ENCODE measurements at places on chromosomes 7 and 10.

DNA sequence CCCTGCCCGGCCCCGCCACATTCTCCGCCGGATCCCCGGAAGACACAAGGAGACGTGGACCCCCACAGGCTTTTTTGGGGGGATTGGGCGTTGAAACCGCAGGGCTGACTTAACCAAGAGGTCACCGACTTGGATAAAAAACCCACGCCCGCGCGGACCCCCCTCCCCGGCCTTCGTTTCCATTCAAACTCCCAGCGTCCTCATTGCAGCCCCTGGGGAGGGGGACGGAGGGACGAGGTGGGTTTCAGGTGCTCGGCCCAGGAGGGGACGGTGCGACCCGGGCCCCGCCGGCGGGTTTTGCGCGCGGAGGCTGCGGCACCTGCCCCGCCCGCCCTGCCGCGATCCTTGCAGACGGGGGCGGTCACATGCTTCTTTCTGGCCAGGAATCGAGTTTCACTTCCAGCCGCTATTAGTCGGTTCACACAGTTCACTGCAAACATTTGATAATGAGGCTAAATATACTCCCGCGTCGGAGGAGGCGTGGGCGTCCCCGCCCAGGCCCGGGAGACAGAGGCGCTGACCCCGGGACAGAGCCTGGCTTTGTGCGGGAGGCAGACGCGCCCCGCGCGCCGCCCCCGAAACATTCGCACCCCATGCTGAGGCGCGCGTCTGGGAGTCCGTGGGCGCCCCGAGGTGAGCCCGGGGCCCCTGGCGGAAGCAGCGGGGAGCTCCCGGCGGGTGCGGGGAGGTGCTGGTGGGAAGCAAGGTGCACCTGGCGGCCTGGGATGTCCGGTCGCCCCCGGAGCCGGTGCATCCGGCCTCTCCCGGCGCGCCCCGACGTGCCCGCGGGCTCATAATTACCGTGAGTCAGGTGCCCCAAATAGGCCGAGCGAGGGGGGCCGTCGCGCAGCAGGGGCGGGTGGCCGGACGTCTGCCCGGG, 2.7 kb upstream of the PDGFA start:
- peak; percentile 55 for DNase-seq

DNA sequence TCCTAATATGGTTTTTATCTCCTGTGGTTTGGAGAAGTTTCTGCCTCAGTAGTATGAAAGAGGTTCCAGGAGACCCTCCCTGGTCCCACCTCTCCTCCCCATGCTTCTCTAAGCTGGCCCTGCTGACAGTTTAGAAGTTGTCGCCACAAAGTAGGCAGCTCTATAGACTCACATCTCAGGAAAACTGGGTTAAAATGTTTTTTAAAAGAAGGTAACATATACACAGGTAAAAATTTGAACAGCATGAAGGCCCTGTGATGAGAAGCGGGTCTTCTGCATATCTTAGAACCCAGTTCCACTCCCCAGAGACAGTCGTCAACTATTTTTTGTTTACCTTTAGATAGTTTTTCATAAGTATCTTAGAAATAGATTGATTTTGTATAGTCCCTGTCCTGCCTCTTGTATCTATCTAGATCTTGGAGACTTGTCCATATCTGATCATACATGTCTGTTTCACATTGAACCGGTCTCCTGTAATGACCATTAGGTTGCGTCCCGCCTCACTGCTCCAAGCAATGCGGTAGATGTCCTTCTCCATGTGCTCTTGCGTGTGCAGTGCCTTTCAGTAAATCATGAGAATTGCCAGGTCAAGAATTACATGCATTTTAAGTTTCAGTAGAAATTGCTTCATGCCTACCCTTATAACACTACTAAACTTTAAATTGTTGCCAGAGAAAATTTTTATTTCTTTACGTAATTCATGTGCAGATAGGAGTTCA, 2.2 kb downstream of the DUSP5 start:
- DNase-seq: no peak

DNA sequence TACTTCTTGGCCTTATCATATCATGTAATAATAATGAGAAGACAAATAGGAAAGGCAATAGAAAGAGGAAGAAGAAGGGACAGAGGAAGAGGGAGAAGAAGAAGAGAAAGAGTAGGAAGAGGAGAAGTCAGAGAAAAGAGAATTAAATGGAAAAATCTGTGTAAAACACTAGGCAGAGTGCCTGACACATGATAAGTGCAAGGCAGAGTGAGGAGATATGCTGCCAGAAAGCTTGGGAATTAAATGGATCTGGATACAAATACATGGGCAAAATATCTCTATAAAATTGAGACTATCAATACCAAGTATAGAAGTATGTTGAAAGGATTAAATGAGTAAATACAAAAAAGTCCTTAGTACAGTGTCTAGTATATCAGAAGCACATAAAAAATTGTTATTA, 124.8 kb downstream of the CACNA2D1 start:
- DNase-seq: no peak

DNA sequence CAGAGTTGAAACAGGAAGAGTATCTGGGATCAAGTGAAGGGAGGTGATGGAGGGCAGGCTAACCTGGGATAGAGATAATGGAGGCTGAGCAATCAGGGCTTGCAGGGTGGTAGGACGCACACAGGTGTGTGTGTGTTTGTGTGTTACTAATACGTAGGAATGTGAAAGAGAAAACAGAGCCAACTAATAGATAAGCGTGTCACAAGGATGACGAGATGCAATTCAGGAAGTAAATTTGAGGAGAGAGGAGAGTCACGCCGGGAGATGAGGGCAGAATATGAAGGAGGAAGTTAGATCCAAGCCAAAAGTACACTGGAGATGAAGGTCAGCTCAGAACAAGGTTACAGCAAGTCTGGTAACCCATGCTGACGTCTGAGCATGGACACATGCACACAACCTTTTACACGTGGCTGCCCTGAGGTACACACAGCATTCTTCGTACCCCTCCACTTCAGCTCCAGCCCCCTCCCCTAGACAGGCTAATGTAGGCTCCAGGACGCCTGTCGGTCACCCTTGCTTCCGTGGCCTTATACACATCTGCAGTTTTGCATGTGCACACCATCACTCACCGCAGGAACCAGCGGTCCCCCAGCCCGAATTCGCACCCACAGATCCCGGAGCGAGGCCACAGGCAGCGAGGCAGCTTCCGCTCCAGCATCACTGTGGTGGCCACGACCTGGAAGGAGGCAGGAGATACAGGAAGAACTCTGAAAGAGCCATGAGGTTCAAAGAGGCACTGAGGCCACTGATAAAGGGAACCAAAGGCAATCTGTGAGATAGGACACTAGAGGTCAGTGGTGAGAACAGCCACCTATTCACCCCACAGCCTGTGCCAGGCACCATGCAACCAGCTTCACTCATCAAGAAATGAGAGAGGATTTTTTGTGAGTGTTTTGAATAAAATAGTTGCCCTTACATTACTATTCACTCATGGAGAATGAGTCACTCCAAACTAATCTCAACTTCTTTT, 23.7 kb upstream of the TRPV6 start:
- peak; percentile 51 for DNase-seq

DNA sequence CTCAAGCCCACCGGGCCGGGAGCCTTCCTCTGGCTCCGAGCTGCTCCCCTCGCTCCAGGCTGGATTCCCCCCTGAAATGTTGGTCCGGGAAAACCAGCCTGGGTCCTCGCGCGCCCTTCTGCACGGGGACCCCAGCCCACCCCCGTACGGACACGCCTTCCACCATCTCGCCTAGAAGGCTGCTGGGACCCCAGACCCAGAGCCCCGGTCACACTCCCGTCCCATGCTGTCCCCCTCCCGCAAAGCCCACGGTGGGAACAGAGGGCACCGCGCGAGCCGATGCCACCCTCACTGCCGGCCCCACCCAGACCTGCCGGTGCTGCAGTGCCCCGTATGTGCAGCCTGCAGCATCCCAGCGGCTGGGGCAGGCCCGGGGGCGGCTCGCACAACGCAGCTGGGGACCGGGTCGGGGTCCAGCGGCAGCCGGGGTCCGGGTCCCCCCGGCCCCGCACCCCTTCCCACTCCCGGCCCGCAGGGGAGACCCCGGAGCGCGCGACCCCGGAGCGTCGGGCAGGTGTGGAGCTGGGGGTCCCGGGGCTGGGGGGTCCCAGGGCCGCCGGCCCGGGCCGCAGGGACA, 871 bp downstream of the SPOCK2 start:
- peak; percentile 47 for DNase-seq

GRCh38 chr10:48507933-48508790, 96.7 kb downstream of the ARHGAP22 start:
- no peak for DNase-seq

GRCh38 chr10:76401006-76401405, 969.6 kb downstream of the LRMDA start:
- DNase-seq: no peak

- peak; percentile 84 for DNase-seq
Measured at GRCh38 chr7:24756545-24757352, 515 bp downstream of the GSDME start.

DNA sequence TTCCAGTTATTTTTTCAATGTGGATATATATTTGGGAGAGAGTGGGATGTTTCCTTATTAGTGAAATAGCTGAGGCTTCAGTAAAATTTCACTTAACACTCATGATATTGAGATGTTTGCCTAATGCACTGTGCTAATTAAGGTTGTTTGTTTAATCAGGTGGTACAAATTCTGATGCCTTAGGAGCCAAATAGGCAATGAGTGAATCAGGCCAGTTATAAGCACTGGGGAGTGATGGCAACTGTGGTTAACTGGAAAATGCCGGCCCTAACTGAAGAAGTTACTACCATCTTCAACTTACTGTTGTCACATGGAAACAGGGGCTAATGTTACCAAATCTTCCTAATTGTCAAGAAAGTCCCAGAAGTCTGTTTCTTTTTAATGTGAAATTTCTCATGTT, 32.0 kb downstream of the VCL start:
- DNase-seq: no peak

GRCh38 chr7:113664867-113665266, 253.9 kb downstream of the PPP1R3A start:
- DNase-seq: no peak

DNA sequence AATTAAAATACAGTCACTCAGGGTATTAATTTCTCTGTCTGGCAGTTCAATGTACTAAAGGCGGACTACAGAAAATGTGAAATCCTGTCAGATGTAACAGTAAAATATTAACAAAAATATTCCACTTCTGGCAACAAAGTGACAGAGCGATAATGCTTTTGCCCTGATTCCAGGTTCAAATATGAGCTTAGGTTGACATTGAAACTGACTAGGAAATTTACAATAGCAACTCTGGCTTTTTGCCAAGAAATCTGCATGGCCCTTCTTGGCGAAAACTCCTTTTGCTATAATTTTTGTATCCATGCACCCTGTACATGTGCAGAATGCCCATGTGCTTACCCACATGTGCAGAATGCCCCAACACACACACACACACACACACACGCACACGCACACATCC, 552.2 kb downstream of the MDFIC start:
- no peak for DNase-seq

- peak; percentile 80 for DNase-seq
Measured at GRCh38 chr7:123624527-123625183, 23.0 kb downstream of the ASB15 start.

DNA sequence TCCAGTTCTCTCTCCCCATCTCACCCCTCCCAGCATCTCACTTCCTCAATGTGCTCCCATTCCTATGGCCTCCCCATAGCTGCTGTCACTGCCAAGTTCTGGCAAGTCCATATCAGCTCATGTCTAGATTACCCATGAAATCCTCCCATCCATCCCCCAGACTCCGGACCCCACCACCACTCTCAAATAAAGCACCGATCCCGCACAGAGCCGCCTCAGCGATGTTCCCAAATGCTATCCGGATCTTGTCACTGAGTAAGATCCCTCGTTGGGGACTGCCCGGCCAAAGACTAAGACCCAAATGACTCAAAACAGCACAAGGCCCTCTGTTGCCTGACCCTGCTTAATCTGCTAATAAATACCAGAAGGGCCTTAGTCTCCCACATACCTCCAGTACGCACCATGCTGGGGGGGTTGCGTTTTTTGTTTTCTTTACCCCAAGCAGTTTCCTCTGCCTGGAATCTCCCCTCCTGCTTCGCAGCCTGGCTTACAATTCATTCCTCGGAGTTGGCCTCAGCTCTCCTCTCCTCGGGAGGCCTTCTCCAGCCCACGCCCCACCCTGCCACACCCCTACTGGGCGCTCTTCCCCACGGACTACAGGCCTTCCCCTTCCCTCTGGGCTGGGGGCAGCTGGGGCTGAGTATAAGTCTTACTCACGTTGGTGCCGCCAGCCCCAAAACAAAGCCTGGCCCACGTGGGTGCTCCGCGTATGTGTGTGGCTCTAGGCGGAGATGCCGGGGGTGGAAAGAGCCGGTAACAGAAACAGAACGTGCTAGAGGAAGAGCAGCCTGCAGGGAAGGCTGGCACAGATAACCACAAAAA, 1.8 kb upstream of the DUSP5 start:
- peak; percentile 62 for DNase-seq

DNA sequence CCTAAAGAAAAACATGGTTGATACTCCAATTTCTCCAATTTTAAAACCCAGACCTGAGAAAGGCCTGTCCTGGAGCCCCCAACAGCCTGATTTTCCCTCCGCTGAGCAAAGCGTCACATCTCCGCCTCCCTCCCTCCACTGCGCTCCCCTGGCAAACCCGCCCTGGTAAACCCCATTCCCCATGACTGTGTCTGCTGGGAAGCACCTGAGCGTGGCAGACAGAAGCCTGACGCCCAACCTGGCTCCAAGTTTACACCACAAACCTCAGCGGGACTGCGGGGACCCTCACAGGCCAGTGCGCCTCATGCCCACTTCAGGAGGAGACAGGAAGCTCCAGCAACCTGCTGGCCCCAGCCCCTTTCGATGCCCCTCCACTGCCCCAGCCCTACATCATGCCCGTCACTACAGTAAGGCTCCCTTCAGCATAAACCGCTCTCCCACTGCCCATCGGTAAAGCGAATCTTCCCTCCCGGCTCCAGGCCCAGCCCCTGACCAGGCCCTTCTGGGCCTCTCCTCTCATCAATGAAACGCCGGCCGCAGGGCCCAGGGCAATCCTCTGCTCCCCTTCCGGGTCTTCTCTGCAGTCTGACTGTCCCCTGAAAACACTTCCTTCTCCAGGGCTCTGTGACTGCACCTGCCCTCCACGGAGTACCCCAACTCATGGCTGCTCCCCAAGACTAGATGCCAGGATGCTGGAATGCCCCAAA, 233.3 kb downstream of the MAD1L1 start:
- no peak for DNase-seq

GRCh38 chr10:58412502-58412961, 27.3 kb downstream of the TFAM start:
- peak; percentile 36 for DNase-seq

- DNase-seq: no peak
Measured at GRCh38 chr10:7895699-7896090, 77.4 kb downstream of the TAF3 start.

- no peak for DNase-seq
Measured at GRCh38 chr7:144410441-144410840, 6.9 kb upstream of the NOBOX start.

GRCh38 chr7:128108641-128109423, 77.6 kb upstream of the LRRC4 start:
- DNase-seq: no peak
